Stimulated activated CD4-positive, alpha-beta T cell treated with anti-CD3 and anti-CD28 coated beads, Interleukin-15, amount 100 ng/mL, for 48 hours (primary cell): ENCODE measurements at places on chromosomes 7 and 10.

- no peak for DNase-seq
Measured at GRCh38 chr7:14954035-14954434, 51.5 kb upstream of the DGKB start.

- no peak for DNase-seq
Measured at GRCh38 chr10:125419831-125420230, 259.5 kb upstream of the CTBP2 start.

DNA sequence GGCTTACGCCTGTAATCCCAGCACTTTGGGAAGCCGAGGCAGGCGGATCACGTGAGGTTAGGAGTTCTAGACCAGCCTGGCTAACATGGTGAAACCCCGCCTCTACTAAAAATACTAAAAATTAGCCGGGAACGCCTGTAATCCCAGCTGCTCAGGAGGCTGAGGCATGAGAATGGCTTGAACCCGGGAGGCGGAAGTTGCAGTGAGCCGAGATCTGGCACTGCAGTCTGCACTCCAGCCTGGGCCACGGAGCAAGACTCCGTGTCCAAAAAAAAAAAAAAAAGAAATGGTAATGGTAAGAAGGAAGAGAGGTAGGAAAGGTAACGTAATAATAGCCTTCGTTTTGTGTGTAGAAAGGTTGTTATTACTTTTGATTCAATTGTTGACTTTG, 1.2 kb downstream of the HSPA14 start:
- no peak for DNase-seq

DNA sequence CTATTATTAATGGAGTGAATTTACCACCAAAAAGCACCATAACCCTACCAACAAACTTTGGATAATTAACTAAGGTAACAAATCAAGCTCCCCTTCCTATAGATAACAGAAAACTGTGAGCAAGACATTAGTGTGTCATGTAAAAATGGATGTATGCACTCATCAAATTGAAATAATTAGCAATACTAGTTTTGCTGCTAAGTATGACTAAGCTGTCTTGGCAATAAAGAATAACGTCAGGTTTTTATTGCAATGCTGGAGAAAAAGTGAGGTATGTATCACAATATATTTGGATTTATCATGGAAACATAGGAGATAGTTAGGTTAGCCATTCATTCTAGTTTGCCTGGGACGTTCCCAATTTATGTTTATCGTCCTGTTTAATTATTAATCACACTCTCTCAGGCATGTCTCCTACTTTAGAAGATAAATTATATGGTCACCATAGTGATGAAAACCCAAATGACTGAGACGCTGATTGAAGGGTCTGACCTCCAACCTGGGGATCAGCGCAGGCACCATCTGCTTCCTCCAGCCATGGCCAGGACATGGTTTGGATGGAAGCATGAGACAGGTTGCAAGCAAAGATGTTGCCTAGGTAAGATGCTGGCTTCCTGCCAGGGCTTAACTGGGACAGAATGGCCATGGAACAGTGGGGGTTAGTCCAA, 125.6 kb downstream of the FANK1 start:
- DNase-seq, result no peak

- no peak for DNase-seq
Measured at GRCh38 chr7:1058821-1059199, 14.5 kb downstream of the GPR146 start.

DNA sequence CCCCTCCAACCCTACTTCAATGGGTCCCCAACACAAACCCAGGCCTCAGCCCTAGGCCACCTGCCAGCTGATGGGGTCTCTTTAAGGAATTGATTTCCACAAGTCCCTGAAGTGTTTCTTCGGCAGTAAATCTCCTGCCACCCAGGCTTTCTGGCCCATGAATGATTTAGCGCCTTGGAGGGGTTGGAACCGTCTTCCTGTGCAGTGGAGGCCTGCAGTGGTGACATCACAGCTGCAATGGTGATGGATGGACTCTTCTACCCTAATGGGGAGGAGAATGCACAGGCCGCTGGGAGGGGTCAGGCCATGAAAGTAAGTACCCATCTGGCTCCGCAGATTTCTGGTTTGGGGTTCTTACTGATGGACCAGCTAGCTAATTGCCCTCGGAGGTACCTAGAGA, 163.8 kb downstream of the UBE2H start:
- DNase-seq, result no peak

GRCh38 chr7:70377957-70378356, 754.0 kb upstream of the GALNT17 start:
- DNase-seq, result no peak

- DNase-seq, result no peak
Measured at GRCh38 chr10:22657566-22658225, 56.7 kb downstream of the PIP4K2A start.
